ENCODE measurements at places on chromosomes 3 and 15. TPM values are rescaled to one million over a fixed set of nuclear protein-coding genes. Genes with fewer than 3 reads are reported as not detected.

DNA sequence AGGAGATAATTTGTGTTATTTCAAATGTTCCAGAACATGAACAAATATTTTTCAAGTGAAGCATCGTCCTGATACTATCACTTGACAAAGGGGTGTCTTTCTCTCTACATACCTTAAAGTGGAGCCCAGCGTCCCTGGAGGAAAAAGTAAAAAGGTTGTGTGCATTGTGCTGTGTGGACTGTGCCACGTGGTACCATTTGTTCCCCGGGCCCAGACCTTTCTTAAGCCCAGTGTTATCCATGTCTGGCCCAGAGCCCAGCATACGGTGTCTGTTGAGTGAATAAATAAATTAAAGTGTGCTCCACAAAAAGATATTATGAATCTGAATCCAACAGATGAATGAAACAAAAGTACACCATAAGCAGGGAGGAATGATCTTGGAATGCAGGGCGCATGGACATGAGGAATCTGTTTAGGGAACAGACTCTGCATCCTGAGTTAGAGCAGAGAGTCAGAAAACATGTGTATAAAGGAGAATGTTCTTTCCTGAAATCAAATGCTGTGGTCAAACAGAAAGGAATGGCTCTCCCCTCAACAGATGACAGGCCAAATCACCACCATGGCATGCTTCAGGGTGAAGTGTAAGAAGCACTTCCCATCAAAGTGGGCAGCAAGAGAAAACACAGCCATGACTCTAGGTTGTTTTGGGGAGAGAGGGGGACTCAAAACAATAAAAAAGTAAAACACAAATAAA, 8.1 kb upstream of the PRSS50 start:
- DNase-seq = no peak

- DNase-seq = no peak
These were observed 708.3 kb downstream of the FHIT start for GRCh38 chr3:60542995-60543394.

TEX9 gene
- total RNA-seq = 3.4 TPM

CLDN16 gene
- 0.29 TPM for total RNA-seq

ZNF620 gene
- 0.96 TPM for total RNA-seq

All from breast epithelium (tissue), 4 donors.